ENCODE measurements at places on chromosomes 12 and 14.

DNA sequence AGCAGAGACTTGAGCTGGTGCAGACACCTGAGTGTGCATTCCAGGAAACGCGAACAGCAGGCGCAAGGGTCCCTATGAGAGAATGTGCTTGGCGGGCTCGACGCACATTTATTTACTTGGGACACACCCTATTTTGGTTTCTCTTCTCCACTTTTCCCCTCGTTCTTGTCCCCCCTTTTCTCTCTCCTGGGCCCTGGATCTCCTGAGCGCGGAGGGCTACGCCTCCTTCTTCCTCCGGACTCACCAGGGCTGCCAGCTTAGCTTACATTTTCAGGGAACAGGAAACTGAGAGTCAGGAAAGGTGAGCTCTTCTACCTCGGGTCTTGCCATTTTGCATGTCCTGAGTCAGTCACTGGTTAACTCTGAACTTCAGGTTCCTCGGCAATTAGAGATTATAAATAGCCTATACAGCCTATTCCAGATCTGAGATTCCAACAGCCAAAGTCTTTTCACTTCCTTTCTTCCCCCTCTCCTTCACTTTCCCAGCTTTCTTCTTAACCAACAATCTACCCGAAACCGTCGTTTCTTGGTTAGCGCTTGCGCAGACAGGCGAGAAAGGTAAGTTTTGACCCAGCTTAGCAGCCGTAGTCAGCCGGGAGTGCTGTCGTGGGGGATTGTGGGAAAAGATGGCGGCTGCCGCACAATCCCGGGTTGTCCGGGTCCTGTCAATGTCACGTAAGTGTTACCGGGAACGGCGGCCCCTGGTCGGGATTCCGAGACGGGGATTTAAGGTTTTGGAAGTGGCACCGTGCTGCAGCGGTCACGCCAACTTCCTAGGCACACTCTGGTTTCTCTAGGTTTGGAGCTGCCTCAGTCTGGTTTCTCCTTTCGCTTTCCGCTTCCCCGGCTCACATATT, at the start of the genes AKAP3 and NDUFA9:
TSS of gene AKAP3 (minus strand) at position 551 of the 857 bp plus-strand sequence. CDS start 10,855 bp downstream, outside the sequence.
TSS of gene NDUFA9 (plus strand) at position 614 of the 857 bp plus-strand sequence. CDS start at position 627, 13 bp downstream.
- no peaks in the 10 kb centered on the region for H3K27me3 ChIP-seq
- H3K4me1 ChIP-seq, result peaks cover 48% of the 10 kb centered on the region
- peak within 1 kb of the TSS; percentile 94 for H3K27ac ChIP-seq
- peak; percentile 80 for DNase-seq
- H3K36me3 ChIP-seq, result peaks cover 6% of the 10 kb centered on the region

DNA sequence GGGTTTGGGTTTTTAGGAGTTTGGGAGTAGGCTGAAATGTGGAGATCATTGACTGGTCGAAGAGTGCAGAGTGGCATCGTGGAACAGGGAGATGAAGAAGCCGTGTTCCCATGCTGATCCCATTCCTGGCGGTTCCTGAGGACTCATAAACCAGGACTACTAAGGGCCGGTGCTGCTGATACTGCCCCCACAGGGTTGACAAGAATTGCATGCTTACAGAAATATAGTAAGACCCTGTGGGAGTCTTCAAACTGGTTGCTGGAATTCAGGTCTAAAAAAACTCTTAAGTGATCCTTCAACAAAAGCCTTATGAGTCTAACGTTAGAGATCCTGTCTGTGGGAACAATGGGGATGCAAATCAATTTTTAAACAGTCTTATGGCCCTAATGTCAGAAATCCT, 64.0 kb upstream of the ARHGAP5 start:
- peaks cover 3% of the 10 kb centered on the region for H3K27me3 ChIP-seq
- H3K27ac ChIP-seq, result no peak overlapping the region
- H3K4me3 ChIP-seq, result no peak overlapping the region
- no peaks in the 10 kb centered on the region for H3K4me1 ChIP-seq
- DNase-seq, result no peak
- H3K36me3 ChIP-seq, result no peaks in the 10 kb centered on the region

DNA sequence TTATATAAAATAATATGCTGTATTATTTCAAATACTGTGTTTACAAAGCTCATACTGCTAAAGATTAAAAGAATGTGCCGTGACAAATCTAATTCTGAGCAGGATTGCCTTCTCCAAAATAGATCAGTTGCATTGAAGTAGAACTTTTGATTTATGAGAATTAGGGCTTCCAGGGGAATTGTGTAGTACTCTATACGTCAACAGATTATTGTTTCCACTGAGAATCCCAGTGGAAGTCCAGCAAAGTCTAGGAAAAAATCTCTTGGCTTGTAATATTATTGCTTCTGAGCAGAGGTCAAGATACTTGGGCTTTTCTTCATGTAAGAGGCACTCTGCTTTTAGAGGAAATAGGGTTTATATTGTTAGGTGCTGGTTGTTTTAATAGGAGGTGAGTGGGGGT, 133.9 kb downstream of the TRHDE start:
- no peak overlapping the region for H3K27ac ChIP-seq
- DNase-seq, result no peak
- H3K4me1 ChIP-seq, result no peaks in the 10 kb centered on the region
- H3K4me3 ChIP-seq, result no peak overlapping the region

GRCh38 chr12:120095331-120095730, 21.2 kb downstream of the RAB35 start:
- H3K27ac ChIP-seq, result no peak overlapping the region
- peaks cover 27% of the 10 kb centered on the region for H3K36me3 ChIP-seq
- no peak overlapping the region for H3K4me3 ChIP-seq
- H3K27me3 ChIP-seq, result no peaks in the 10 kb centered on the region
- peaks cover 2% of the 10 kb centered on the region for H3K4me1 ChIP-seq
- DNase-seq, result no peak

DNA sequence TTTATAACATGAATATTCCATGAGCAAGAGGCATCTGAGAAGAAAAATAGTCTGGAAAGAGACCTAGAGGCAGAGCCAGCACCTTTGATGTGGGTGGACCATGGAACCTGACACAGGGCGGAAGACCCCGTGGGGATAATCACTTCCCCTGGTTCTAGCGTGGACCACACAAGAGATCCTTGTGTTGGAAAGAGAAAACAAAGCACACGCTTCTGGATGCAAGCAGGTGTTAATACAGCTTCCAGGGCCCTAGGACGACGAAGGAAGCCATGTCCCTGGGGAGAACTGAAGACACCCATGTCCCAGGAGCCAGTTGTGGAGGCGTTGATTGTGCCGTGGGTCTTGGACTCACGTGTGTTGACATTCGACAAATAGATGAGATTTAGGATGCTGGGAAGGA, 102.9 kb downstream of the ADGRD1 start:
- H3K27ac ChIP-seq, result no peak overlapping the region
- no peak overlapping the region for H3K4me3 ChIP-seq
- H3K36me3 ChIP-seq, result no peaks in the 10 kb centered on the region
- H3K4me1 ChIP-seq, result peaks cover 12% of the 10 kb centered on the region

DNA sequence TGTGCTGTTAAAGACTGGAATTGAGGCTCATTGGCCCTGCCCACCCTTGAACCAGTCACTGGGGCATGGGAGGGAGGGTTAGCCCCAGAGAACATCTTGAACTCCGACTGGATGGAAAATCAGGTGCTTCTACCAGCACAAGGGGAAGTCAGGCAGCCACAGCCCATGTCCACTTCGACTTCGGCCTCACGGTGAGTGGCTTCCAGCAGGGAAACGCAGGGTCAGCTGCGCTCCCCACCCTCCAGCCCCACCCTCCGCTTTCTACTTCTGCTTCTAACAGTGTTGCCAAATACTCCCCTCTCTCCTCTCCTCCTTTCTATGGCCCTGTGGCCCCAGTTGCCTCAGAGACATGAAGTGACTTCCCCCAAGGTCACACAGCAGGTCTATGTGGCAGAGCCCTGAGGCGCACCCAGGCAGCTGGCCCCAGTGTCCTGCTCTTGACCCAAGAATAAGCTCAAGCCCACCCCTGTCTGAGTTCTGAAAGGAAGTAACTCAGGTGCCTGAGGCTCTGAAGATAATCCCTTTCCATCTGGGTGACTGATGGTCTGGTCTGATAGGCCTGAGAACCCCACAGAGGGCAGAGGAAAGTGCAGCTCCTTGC, 11.9 kb upstream of the SH2B3 start:
- H3K27me3 ChIP-seq, result no peaks in the 10 kb centered on the region
- no peak for DNase-seq
- no peak overlapping the region for H3K27ac ChIP-seq
- no peak overlapping the region for H3K4me3 ChIP-seq
